Stomach (tissue), 19 donors: ENCODE measurements at places on chromosomes 16 and 17.

DNA sequence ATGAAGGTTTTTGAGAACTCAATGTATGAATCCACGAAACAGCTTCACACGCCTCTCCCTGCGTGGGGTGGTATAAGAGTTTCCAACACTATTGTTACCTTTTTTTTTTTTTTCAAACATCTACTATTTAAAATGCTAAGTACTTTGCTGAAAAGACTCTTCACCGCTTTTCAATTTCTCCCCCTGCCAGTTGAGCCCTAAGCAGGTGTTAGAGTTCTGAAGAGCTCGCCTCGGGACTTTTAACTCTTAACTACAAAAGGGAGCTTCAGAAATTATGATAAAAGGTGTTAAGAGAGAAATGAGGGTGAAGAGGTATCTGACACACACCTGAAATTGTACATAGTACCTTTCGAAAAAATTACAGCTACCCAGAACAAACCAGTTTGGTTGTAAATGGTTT lies 20.9 kb upstream of the PSMD7 start:
- DNase-seq, result no peak

GRCh38 chr17:39018267-39019134 lies 51.3 kb upstream of the FBXO47 start:
- no peak for DNase-seq

DNA sequence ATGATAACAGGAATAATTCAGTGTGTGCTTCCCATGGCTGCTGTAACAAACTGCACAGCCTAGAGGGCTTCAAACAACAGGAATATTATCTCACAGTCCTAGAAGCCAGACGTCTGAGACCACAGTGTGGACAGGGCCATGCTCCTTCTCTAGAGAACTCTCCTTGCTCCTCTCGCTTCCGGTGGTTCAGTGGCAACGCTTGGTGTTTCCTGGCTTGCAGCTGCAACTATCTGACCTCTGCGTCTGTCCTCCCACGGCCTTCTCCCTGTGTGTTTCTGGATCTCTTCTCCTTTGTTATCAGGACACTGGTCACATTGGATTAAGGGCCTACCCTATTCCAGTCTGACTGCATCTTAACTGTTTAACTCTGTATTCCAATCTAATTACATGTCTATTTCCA lies 414.3 kb downstream of the MAF start:
- DNase-seq, result no peak

- DNase-seq, result no peak
These were observed 164.4 kb upstream of the TBX2 start for GRCh38 chr17:61235001-61235826.

- DNase-seq, result peak; percentile 67
These were observed 521 bp downstream of the ATMIN start for GRCh38 chr16:81035975-81036750.

GRCh38 chr17:57607553-57608120 lies 137.5 kb downstream of the CCDC182 start:
- no peak for DNase-seq

GRCh38 chr17:47057830-47058229 lies 78.8 kb upstream of the RPRML start:
- DNase-seq, result no peak

DNA sequence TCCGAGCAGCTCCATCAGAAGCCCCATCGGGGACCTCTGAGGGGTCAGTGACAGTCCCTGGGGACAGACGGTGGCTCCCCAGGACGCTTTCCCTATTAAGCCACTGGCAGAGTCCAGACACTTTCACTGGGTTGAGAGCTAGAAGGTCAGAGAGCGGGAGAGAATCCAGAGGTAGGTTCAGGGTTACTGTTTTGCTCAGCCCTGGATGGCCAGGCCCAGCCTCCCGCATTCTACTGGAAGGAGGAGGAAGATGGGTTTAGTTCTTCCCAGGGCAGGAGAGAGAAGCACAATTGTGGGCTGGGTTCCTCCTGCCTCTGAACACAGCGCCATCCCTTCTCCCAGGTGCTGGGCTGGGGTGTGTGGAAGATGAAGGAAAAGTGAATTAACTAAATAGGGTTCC lies 452.8 kb downstream of the SLC39A11 start:
- DNase-seq, result no peak

DNA sequence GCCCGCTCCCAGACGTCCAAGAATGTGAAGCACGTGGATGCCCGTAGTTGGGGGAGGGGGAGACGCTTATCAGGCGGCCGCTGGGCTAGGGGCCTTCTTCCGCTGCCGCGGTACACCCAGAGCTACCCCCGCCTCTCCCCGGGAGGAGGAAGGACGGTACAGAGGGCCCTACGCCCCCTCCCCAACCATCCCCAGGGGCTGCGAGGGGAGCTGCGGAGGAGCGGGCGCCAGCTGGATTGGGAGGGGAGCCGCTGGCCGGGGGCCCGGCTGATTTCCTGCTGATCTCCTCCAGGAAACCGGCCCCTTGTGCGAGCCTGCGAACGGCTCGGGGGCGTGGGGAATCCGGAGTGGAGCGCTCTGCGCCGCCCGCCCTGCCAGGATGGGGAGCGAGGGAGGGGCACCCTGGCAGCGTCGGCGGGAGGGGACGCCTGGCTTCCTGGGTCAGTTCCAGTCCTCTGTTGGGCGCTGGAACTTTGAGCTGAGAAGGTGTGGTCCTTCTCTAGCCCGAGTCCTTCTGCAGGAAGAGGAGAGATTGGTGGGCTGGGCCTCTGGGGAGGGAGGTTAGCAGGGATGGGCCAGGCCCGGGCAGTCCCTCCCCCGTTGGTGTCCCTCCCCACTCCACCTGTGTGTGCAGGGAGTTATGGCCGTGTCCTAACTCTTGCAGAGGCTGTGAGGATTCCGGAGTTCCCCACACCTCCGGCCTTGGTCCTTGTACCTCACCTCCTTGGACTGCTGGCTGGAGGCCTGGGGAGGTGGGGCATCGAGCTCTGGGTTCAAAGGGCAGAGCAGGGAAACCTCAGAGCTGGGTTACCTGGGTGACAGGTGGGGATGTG lies 19.2 kb downstream of the GJD3 start:
- DNase-seq, result peak; percentile 93

- peak; percentile 84 for DNase-seq
These were observed 54.8 kb upstream of the MAP3K14 start for GRCh38 chr17:45371414-45372324.

- DNase-seq, result peak; percentile 51
These were observed 996 bp downstream of the SLC25A10 start for GRCh38 chr17:81713004-81713555.

DNA sequence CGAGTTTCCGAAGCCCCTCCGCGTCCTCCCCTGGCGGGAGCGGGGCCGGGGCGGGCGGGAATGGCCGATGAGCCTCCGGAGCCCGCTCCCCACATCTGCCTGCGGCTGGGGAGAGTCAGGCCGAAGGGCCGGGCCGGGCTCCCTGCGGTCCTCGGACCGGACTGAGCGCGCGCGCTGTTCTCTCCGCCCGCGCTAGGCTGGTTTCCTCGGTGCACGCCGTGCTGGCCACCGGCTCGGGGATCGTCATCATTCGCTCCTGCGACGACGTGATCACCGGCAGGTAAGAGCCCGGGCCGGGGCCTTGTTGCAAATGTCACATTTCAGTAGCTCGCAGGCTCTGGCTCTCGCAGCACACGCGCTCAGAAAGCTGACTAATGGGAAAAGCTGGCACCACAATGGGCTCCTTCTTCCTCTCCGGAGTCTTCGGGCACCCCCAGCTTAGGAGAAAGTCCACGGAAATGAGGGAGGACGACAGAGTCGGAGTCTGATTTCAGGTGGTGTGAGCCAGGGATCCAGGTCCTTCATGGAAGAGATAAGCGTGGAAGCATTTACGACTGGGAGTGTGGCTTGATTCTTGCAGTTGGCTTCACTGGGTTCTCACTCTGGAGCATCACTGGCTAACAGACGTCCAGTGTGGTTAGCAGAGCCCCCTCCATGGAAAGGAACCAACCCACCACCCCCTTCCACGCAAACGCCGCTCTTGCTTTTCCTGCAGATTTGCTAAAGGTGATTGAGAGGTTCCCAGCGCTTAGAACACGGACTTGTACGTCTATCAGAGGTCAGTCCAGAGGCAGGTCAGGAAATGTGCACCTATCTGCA lies 715 bp downstream of the TLCD3A start:
- peak; percentile 69 for DNase-seq

DNA sequence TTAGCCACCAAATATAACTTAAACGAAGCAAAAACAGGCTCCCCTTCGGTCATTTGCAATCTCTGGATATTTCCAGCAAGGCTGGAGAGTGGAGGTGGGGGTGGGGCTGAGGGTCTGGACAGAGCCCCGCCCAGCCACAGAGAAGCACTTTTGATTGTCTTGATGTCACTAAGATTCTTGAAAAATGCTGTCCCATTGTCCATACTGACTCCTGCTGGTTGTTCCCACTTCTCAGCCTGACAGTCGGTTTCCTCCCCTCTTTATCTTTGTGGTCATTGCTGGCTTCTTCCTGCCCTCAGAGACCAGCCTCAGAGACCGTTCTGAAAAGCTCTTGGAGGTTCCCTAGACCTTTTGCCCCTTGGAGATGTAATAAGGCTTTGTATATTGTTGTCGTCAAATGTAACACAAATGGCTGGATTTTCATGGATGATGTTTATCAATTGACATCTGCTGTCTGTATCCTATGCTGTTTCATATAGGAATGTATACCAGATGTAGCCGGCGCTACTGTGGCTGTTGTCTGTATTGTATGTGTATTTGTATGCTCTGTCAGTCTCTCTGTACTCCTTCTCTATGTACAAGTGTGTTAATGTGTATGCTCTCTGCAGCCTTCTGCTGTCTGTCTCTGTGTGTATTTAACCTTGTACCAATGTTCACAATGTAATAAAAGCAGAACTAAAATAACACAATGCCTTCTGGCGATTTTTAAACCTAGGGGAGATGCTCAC lies 94.8 kb upstream of the DNAH9 start:
- no peak for DNase-seq

DNA sequence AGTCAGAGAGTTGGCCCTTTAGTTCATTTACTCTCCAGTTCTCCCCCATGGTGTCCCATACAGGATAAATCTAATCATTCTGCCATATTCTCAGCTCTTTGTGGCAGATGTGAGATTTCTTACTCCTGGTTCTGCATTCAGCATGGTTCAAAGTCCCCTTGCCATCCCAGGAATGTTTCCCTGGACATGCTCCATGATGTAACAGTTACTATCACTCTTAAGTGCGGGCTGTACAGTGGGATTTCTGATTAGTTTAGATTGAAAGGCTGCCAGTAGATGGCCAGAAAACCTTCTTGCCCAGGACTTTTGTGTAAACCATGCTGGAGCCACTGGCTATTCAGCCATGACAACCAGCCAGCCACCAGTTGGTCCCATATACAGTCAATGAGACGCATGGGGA lies 10.4 kb downstream of the KRT37 start:
- DNase-seq, result no peak

GRCh38 chr16:81445143-81445961 lies 744 bp downstream of the CMIP start:
- DNase-seq, result peak; percentile 84

DNA sequence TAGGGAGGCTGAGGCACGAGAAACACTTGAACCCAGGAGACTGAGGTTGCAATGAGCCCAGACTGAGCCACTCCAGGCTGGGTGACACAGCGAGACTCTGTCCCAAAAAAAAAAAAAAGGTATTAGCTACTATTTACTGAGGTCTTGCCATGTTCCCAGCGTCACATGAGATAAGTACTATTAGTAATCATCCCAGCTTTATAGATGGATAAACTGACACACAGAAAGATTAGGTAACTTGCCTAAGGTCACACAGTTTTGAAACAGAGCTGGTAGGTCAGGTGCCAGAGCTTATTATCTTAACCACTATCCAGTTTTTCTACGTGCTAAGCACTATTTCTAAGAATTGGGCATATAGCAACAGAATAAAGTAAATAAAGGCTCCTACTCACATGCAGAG lies 51.6 kb downstream of the TEX14 start:
- no peak for DNase-seq

DNA sequence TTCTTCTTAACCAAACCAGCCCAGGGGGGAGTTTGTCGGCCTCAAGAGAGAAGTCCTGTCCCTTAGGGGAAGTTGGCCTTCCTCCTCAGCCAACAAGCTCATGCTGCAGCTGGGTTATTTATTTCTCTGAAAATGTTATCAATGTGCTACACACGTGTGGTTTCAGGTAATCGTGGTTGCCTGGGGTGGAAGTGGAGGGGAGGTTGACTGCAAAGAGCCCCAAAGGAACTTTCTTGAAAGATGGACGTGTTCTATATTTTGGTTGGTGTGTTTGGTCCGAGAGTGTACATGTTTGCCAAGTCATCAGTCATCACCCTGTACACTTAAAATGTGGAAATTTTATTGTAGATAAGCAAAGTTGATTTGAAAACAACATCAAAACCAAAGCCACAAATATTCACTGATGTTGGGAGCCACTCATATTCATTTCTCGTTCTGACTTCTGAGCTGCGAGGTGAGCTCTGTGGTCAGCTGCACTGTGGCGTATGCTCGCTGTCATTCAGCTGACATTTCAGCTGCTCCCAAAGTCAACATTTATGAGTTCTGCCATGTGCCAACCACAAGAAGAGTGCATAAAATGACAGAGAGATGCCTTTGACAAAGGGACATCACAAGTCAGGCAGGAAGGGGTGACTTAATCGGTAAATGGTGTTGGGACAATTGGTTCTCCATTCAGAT lies 26.5 kb upstream of the ADGRG1 start:
- no peak for DNase-seq

DNA sequence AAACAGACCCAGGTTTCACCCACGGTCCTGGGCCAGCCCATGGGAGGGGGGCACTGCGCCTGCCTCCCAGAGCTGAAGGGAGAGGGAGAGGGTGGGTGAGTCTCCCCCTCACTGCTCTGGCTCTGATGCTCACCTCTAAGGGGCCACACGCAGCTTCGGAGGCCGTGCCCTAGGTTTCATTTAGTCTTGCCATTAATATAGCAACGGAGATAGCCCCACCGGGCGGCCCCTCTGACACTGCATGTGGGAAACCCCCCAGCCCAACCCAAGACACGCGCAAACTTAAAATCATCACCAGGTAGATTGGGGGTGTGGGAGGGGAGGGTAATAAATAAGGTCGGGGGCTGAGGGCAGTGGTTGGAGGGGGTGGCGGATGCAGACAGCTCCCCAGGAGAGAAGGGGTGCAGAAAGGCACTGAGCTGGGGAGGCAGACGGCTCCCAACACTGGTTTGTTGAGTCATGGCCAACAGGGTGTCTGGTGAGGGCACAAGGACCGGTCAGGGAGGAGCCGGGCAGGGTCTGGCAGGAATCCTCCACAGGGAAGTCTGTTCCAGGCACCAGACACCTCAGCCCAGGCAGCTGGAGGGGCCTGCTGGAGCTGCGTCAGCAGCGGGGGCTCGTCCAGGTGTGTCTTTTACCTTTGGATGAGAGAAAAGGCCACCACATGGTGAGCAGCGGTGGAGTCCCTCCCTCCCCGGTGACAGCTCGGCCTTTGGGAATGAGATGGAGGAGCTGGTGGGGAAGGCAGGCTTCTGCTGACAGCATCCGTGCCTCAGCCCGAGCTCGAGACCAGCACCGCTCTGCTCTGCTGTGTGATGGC lies 32.0 kb upstream of the DOC2B start:
- no peak for DNase-seq
